Uterus (tissue), 4 donors: ENCODE measurements at places on chromosomes 4 and X. TPM values are rescaled to one million over a fixed set of nuclear protein-coding genes. Genes with fewer than 3 reads are reported as not detected.

- DNase-seq = no peak
These were observed 61.2 kb upstream of the CITED1 start for GRCh38 chrX:72366701-72367454.

DNA sequence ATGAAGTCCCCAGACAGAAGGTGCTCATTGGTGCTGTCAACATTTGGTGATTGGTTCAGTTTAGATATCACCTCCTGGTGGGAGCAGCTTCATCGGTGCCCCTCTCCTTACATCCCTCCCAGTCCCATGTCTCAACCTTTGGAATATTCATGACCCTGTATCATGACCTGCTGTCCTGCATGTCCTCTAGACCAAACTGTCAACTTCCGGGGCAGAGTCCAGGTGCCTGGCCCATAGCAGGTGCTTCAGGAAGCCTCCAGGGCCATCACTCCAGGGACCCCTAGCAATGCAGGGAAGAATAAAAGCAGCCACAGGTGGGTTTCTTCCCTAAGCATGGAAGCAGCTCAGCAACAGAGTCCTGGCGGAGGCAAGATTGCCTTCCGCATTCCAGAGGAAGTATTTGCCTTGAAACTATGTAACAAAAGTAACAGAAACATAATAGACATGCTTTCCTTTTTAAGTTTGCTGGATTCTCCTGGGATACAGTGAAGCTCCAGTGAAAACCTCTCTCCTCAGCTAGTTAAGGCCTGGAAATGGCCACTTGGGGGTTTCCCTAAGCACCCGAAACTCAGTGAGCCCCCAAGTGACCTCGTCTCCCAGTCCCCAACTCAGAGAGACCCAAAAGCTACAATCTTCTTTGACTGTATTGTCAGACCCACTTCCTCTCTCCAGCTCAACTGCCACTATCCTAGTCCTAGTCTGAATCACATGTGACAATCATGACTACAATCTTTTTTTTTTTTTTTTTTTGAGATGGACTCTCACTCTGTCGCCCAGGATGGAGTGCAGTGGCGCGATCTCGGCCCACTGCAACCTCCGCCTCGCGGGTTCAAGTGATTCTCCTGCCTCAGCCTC is 1.3 kb upstream of the ATP6AP1 start:
- DNase-seq = no peak

DNA sequence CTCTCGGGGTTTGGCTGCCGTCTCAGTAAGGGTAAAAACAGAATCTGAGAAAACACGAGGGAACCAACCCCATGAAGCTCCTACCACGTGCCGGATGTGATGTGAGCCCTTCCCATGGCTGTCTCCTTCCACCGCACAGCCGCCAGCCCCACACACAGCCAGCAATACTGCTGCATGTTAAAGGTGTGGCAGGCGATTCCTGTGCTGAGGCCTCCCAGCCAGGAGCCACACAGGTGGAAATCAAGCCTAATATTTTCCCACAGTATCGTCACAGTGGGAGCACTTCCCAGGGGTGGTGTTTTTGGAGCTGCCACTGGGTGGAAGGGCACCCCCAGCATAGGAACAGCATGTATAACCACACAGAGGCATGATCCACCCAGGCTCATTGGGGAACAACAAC is 77.5 kb downstream of the SLC2A9 start:
- no peak for DNase-seq

CWH43 gene
- total RNA-seq = not detected

CCDC110 gene
- total RNA-seq = 2.6 TPM
